Mesenchymal stem cell (in vitro differentiated cells and primary cell): ENCODE measurements at places on chromosomes 11 and 22.

- peak; percentile 29 for DNase-seq
Measured at GRCh38 chr22:50469377-50470305, 5.2 kb downstream of the SBF1 start.

GRCh38 chr11:46295312-46296058 lies 18.0 kb downstream of the CREB3L1 start:
- DNase-seq = peak; percentile 82

- DNase-seq = no peak
Measured at GRCh38 chr22:47571616-47572015, 809.2 kb downstream of the TBC1D22A start.

- DNase-seq = no peak
Measured at GRCh38 chr11:75800728-75801361, 14.2 kb upstream of the UVRAG start.

DNA sequence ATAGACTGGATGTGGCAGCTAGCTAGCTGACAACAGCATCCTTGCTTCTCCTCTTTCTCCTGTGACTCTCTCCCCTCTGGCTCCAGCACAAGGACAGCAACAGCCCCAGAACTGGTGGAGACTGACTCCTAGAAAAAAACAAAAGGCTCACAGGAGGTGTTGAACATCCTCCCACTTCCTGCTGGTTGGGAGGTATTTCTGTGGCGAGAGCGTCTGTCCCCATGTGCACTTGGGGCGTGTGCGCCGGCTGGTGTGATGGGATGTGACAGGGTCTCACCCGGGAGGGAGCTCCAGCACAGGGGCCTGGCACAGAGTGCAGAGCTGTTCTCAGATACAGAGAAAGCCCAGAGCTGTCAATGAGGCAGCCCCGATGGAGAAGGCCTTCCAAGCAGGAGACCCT lies 107.2 kb upstream of the E2F8 start:
- no peak for DNase-seq

DNA sequence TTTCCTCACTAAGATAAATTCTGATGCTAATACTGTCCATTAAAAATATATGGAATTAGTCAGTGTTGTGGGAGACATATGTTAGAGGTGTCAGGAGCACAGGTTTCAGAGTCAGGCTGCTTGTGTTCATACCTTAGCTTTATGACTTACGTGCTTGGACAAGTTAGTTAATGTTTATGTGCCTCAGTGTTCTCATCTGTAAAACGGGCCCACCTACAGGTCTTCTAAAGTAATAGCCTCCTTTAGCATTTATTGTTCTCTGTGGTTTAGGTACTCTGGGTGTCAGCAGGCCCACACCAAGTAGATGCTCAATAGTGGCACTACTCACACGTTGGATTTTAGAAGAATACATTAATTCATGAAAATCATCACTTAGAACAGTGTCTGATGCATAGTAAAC lies 308.7 kb upstream of the ZC3H12C start:
- no peak for DNase-seq

- no peak for DNase-seq
Measured at GRCh38 chr11:110776081-110776480, 63.8 kb upstream of the ARHGAP20 start.

- DNase-seq = no peak
Measured at GRCh38 chr11:69240332-69241074, 53.5 kb upstream of the MYEOV start.
